ENCODE measurements at places on chromosomes 2 and 18.

DNA sequence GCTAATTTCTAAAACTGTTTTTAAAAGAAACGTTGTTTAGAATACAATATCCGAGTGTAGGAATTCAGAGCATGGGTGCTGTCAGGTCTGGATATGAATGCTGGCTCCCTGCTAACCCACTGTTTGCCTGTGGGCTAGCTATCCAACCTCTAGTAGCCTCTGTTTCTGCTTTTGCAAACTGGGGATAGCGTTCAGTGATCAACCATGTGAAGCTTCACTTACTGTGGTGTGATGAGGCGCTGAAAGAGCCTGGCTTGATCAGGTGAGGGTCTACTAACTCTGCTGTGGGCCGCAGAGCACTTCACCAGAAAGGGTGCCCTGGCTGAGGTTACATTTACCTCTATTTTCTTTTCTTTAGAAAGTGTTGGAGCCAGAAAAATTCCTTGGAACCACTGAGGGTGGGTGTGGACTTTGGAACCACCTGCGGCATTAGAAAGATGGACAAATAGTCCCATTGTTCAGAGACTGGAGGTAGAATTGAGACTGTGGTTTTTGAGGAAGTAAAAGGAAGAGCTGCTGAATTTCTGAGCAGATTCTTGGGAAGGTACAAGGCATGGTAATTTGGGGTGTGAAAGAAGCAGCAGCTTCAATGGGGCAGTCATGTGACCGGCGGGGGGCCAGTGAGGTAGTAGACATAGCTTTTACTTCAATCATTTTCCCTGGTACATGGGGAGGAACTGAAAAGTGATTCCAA is 96.3 kb upstream of the CD302 start:
- DNase-seq, result no peak

- no peak for DNase-seq
Measured at GRCh38 chr18:53819174-53819573, 405.3 kb downstream of the MBD2 start.

- no peak for DNase-seq
Measured at GRCh38 chr2:25190536-25190935, 22.2 kb upstream of the POMC start.

GRCh38 chr2:209125291-209125690 is 298.6 kb upstream of the MAP2 start:
- no peak for DNase-seq

DNA sequence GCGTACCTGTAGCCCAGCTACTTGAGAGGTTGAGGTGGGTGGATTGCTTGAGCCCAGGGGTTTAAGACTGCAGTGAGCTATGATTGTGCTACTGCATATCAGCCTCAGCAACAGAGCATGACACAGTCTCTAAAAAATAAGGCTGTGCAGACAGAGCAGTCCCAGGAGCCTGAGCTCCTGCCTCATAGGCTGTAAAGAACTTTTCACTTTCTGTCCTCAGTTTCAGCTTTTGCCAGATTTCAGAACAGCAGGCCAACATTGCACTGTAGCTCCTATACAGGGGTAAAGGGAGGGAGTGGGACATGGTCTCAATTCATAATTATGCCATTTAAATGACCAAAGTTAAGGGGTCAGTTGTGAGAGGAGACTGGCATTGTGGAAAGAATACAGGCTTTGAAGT is 150.6 kb downstream of the GALNT1 start:
- DNase-seq, result no peak

DNA sequence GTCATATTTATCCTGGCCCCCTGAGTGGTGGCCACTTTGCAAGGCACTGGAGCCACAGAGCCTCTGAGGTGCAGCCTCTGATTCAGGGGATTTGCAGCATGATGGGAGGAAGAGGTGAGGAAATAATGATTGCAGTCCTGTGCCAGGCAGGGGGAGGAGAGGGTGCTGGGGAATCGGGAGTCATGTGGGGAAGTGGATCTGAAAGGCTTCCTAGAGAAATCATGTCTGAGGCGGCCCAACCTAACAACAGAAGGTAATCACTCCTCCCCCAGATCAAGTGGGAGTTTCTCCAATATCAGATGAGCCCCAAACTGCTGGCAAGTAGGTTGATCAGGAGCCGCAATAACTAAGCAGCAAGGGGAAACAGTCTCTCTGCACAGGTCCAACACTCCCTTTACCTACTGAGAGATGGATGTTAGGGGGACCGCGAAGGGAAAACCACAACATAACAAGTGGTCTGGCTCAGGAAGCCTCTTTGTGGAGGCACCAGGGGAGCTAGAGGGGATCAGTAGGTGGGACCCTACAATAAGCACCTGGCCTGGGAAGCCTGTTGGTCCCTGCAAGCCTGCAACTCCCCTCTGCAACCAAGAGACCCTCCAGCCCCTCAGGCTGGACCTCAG is 71.8 kb upstream of the NPAS2 start:
- DNase-seq, result no peak

GRCh38 chr2:148674063-148675020 is 29.8 kb downstream of the EPC2 start:
- no peak for DNase-seq

DNA sequence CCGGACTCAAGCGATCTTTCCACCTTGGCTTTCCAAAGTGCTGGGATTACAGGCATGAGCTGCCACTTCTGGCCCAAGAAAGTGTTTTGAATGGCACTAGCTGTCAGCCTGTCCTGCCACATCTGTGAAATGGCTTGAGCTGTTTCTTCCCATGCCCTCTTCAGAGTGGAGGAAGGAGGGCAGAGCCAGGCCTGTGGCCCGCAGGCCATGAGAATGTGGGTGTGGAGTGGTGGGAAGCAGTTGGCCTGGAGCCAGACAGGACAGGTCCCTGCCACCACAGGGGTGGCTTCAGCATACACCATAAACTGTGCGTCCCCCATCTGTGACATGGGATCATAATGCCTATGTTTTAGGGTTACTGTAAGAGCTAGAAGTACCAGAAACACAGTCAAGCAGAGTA is 6.5 kb downstream of the SLC66A3 start:
- DNase-seq, result no peak

- no peak for DNase-seq
Measured at GRCh38 chr18:69432847-69433246, 32.2 kb downstream of the DOK6 start.

GRCh38 chr2:98556344-98557033 is 51.8 kb downstream of the COA5 start:
- DNase-seq, result no peak

DNA sequence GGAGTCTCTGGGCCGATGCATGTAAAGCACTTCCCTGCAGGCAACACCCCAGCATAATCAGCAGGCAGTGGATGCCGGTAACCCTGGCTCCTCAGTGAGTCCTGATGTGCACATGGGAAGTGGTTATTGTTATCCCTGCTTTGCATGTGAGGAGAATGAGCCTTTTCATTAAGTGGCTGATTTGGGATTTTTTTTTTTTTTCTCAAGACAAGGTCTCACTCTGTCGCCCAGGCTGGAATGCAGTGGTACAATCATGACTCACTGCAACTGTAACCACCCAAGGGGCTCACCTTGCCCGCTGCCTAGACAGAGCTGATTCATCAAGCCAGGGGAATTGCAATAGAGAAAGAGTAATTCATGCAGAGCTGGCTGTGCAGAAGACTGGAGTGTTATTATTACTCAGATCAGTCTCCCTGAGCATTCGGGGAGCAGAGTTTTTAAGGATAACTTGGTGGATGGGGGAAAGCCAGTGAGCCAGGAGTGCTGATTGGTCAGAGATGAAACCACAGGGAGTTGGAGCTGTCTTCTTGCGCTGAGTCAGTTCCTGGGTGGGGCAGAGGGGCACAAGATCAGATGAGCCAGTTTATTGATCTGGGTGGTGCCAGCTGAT is 95.4 kb downstream of the SOCS6 start:
- DNase-seq, result no peak

DNA sequence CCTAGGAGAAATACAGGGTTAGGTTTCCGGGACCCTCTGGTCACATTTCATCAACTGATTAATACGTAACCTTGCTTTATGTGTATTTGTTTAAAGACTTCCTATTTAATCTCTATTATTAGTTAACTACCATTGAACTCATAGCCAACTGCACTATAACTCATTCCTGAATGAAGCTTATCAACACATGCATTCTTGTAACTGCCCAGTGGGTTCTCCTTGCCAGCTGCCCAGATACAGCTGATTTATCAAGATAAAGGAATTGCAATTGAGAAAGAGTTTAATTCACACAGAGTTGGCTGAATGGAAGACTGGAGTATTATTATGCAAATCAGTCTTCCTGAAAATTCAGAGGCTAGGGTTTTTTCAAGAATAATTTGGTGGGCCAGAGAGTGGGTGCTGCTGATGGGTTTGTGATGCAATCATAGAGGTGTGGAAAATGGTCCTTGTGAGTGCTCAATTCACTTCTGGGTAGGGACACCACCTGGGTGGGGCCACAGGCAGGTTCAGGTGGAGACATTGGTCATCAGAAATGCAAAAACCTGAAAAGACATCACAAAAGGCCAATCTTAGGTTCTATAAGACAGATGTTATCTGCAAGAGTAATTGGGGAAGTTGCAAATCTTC is 21.1 kb upstream of the NOSTRIN start:
- no peak for DNase-seq

- no peak for DNase-seq
Measured at GRCh38 chr18:58536534-58537271, 92.2 kb downstream of the ALPK2 start.

DNA sequence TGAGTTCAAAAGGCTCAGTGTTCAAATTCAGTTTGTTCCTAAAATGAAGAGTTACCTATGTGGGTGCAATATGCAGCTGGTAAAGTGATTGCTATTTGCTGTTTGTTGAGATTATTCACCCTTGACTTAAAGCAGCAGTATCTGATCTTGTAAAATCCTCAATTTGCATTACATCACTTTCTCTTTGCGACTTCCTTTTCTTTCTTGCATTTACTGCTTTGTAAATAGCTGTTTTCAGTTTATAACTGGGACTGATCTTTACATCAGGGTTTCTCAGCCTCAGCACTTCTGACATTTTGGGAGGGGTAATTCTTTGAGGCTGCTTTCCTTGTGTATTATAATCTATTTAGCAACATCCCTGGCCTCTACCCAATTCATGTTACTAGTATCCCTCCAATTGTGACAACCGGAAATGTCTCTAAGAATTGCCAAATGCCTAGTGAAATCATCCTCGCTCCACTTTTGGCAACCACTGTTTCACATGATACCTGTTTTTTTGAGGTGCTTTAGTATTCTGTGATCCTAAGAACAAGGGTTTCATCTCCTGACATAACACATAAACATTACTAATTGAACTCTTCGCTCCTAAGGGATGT is 12.1 kb upstream of the ERCC3 start:
- DNase-seq, result no peak

DNA sequence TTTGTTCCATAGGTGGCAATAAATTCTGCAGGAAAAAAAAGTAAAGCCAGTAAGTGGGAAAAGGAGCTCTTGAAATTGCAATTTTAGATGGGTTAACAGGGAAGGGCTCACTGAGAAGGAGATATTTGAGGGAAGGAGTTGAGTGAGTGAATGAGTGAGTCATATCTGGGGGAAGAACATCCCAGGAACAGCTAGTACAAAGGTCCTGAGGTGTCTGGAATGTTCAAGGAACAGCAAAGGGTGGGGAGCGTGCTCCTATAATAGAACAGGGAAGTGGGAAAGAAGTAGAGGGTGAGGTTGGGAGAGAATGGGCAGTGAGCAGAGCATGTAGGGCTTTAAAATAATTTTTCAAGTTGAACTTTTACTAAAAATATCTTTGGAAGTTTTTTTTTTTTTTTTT is 68.0 kb upstream of the PSME4 start:
- DNase-seq, result no peak

GRCh38 chr2:39266139-39266805 is 22.5 kb upstream of the CDKL4 start:
- no peak for DNase-seq

GRCh38 chr2:47485751-47486300 is 82.9 kb downstream of the MSH2 start:
- DNase-seq, result no peak

DNA sequence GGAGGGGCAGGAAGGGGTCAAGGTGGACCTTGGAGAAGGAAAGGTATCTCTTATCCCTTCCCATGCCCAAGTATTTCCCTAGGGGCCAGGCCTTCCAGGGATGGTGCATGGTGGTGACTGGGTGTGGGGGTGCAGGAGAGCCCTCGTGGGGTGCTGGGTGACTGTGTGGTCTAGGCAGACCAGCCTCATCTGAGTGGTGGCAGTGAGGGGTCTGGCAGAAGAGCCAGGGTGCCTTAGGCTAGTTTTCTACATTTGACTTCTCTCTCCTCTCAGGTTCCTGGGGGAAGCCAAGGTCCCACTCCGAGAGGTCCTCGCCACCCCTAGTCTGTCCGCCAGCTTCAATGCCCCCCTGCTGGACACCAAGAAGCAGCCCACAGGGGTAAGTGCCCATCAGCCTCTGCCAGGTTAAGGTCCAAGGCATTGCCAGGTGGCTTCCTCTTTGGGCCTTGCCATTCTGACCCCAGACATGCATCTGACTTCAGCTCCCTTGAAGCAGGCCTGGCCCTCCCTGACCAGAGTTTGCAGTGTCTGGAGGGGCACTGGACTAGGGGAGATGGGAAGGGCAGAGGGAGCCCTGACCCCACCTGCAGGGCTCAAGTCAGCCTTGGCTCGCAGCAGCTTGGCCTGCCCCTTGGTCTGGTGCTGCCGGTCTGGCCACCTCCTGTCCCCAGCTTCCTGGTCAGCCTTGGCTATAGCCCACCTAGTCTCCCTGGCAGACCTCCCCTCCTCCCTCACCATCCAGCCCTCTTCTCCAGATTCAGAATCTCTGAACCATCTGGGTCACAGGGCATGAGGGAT is 49.8 kb downstream of the DYSF start:
- no peak for DNase-seq

DNA sequence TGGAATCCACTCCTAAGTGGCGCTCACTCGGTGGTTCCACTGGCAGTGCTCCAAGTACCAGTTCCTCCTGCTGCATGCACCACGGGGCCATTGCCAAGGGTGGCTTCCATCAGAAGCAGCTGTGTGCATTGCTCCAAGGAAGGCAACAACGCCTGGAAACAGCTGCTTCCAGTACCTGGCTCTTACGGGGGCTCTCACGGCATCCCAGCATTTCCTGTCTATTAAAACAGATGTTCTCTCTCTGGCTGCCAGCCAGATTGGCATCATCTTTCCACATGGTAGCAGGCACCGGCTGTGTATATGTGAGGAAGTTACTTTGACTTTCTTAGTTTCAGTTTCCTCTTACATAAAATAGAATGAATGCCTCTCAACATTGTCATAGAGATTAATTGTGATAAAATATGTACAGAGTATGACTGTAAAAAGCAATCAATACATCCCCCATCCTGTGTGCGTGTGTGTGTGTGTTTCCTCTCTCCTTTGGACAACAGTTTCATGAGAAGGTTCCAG is 84.9 kb downstream of the CMPK2 start:
- no peak for DNase-seq

DNA sequence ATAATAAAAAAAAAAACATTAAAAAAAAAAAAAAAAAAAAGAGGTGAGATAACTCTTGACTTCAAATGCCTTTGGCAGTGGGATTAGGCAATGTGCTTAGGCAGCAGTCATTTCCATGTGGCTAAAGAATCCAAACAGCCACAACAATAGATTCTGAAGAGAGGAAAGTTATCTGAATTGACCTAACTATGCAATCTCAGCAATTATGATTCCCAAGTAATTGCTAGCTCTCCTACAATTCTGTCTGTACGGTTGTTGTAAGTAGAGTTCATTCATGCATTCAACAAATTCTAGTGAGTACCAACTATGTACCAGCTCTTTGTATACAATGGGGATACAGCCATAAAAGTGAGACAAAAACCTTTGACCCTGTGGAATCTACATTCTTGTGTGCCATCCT is 3.6 kb downstream of the SRD5A2 start:
- DNase-seq, result no peak
